ENCODE measurements at places on chromosomes 1 and 21.

- DNase-seq: no peak
Measured at GRCh38 chr1:22849770-22850169, 122.9 kb downstream of the LACTBL1 start.

DNA sequence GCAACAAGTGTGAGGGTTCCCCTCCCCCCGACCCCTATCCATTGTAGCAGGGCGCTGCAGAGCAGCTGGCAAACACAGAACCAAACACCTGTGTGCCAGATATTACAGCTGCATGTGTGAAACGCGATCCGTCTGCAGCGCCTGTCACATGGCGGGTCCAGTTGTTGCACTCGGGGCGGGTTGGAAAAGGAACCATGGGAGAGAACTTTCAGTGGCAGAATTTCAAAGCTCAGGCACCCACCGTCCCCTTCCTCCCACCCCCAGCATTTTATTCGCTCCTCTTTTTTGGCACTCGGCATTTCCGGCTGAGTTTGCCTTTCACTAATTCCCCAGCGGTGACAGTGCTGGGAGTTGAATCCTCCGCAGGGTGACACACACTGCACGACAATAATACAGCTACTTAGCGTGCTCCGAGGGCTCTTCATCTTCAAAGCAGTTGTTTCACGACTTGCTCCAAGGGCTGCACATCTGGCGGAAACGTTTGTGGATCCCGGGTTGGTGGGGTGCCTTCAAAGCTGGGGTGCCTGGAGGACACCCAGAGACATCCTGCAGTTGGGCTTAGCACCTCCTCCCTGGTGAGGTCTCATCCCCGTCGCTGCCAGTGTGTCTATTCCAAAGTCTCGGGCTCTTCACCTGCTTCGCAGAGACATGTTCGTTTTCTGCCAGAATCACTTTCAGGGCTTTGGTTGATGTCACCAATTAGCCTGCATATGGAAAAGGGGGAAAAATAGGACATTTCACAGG lies 180.7 kb downstream of the ZBTB18 start:
- no peak for DNase-seq

DNA sequence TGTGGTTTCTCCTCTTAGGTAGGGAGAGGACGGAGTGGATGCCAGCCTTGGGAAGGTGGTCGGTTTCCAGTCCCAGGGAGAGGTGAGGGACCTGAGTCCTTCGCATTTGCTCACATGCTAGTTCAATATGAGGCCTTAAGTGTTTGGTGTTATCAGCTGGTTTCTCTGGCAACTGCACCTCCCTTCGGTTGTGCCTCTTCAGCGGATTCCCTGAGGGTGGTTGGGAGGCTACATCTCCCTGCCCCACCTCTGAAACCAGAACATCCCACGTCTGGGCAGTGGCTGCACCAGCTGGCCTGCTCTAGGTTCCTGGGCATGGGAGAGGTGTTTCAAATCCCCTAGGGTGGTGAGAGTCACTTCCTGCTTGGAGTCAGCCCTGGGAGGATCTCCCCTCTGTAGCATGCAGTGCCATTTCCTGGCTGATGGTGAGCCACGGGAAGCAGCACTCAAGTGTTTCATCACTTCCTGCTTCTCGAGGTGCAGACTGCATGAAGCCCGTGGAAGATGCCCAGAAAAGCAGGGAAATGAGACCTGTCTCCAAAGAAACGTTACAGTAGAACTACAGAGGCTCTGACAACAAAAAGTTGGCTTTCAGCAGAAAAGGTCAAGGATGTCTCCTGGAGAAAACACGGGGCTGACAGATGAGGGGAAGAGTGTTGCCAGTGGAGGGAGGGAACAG lies 4.5 kb downstream of the TMEM125 start:
- DNase-seq: peak; percentile 60

GRCh38 chr21:38734646-38735365 lies 70.9 kb upstream of the ETS2 start:
- no peak for DNase-seq

DNA sequence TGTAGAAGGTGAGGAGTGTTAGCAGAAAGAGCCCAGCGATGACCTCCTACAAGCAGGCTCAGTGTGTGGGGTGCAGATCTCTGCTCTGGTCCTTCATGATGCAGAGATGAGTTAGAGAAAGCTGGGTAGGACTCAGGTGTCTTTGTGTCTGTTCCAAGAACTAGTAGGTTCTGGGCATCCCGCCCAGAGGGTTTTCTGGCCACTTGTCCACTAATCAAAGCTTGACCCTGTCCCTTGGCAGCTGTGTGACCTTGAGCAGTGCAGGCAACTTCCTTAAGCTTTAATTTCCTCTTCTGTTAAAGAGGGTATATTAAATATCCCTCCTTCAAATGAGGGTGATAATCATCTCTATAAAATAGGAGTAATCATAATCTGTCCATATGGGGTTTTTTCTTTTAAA lies 54.7 kb upstream of the WNT4 start:
- no peak for DNase-seq

DNA sequence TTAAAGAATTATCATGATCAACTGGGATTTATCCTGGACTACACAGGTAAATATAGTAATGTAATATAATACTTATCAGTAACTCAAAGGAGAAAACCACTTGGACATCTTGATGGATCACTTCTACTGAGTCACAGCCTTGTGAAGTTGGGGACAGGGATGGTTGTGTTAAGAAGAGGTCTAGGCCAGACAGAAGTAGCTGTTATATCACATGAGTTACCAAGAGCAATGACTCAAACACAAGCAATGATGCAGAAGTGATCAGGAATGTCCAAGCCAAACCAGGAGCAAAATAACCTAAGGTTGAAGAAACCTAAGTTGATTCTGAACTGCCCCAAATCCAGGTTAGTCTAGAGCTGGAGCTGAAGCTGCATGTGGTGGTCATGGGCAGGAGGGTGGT lies 424.5 kb upstream of the DAB1 start:
- DNase-seq: no peak

GRCh38 chr1:234853906-234854644 lies 244.1 kb upstream of the IRF2BP2 start:
- no peak for DNase-seq

DNA sequence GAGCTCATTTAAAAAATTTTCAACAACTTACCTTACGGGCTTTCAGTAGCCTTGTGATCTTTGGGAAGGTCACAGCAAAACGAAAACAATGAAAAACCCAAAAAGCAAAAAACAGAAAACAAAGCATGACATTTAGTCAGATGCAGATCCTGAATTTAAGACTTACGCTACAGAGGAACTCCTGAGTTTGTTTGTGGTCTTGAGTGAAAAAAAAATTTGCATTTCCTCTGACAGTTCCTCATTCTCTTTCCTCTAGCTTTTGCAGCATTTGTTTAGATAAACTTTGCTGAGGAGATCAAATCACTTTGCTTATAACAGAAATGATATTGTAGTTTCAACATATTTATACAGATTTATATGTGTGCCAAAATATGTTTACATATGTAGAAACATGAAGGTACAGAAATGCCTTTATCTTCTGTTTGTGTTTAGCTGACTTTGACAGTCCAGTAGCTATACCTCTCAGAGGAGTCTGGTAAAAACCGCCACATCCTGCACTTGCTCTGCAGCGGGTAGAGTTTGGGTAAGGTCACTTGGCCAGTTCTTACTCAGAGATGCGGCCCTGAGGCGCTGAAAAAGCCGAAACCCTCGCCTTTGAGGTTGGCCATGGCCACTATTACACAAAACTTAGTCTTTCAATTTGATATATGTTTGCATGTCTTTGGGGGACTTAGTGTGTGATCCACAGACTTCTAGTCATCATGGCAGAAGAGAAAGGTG lies 142.5 kb downstream of the TNR start:
- no peak for DNase-seq

Measured in CD4-positive, alpha-beta T cell treated with Interleukin-6 for 4 hours (primary cell).